ENCODE measurements at places on chromosomes 4 and X. TPM values are rescaled to one million over a fixed set of nuclear protein-coding genes. Genes with fewer than 3 reads are reported as not detected.

The AMTN gene
- total RNA-seq = not detected

The MAGEA10 gene
- total RNA-seq = not detected

The INTS6L gene
- total RNA-seq = 31.1 TPM

GRCh38 chr4:124941267-124941666 lies 228.7 kb upstream of the ANKRD50 start:
- no peaks in the 10 kb centered on the region for H3K27me3 ChIP-seq
- H3K36me3 ChIP-seq = no peaks in the 10 kb centered on the region
- H3K4me1 ChIP-seq = no peaks in the 10 kb centered on the region

- no peak overlapping the region for H3K27ac ChIP-seq
- DNase-seq = no peak
- no peaks in the 10 kb centered on the region for H3K36me3 ChIP-seq
Observed at GRCh38 chr4:183249854-183250253, 70.2 kb downstream of the CLDN22 start.

DNA sequence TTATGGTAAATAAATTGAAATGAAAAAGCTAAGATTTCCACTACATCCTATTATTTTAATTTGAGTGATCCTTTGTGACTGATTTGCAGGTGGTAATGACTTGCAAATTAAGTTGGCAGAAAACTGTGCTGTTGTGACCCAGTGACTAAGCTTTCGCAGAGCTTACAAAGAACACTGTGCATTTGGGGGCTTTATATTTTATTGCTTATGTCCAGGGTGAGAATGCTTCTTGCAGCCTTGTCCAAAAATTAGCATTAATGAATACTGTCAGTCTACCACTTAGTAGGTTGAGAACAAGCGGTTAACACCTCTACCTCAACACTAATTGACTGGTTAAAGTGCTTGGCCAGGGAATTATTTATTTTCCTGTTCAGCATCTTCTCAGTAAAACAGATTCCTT lies 991.3 kb upstream of the DIAPH2 start:
- no peak overlapping the region for H3K27ac ChIP-seq
- no peak for DNase-seq
- no peaks in the 10 kb centered on the region for H3K4me1 ChIP-seq

- H3K4me3 ChIP-seq = no peak overlapping the region
- H3K27me3 ChIP-seq = no peaks in the 10 kb centered on the region
- H3K36me3 ChIP-seq = no peaks in the 10 kb centered on the region
- no peak for DNase-seq
- H3K4me1 ChIP-seq = no peaks in the 10 kb centered on the region
Observed at GRCh38 chr4:150585611-150586010, 3.7 kb downstream of the MAB21L2 start.

DNA sequence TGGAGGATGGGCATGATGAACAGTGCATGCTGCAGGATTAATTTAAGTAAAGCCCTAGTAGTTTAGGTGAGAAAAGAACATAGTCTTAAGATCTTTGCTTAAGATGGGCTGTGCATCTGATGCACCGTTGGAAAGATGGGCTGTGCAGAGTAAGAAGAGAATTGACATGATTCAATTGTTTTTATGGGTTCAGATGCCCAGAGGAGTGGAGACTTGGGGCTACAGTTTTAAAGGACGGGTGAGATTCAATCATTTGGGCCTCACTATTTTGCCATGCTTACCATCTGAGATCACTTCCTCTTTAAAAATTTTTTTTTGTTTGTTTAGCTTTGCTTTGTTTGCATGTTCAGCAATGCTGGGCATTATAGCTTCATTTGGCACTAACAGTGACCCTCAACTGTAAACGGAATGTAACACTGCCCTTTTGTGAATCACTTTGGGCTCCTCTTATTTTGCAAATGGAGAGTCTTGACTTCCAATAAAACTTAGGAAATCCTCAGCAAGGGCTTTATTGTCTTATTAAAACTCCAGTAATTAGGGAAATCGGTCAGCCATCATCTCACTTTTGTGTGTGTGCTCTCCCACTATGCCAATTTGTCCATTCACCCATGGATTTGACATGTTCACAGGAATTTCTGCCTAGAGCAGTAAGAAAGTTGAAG lies 216.1 kb upstream of the TLL1 start:
- H3K4me1 ChIP-seq = no peaks in the 10 kb centered on the region
- no peaks in the 10 kb centered on the region for H3K36me3 ChIP-seq
- H3K27me3 ChIP-seq = no peaks in the 10 kb centered on the region

Measured in Karpas-422 (cell line).